Stimulated activated CD8-positive, alpha-beta memory T cell treated with anti-CD3 and anti-CD28 coated beads, Interleukin-15, amount 100 ng/mL, for 4 hours (primary cell): ENCODE measurements at places on chromosomes 3 and 15.

DNA sequence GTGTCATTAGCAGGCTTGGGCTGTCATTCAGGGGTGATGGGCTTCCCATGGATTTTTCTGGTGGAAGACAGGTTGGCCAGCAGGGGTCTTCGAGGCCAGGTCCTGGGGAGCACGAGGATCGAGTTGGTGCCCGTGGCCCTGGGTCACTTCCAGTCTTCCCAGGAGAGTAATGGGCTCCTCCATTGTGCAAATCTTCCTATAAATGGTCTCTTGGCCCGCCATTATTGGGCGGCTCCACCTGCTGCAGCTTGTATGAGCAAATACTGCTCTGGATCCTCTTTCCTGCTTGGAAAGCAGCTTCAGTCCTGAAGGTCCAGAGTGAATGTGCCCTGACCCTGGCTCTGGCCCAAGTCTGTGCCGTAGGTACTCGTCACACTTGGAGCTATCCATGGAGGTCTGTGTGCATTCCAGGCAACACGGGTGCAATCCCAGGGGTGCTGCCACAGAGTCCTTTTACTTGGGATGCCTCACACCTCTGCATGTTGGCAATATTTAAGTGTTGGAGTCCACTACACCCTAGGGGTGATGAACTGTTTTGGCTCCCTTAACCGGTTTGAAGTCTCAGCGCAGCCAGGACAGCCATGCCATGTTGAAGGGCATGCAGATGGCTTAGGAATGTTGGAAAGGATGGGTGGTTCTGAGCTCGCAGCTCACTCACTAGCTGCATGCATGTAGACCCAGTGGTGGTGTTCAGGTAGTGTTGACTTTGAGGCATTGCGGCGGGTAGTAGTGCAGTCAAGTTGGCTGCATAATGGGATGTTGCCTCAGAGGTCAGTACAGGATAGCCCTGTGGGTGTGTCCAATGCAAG lies 97.6 kb downstream of the SNRPN start:
- DNase-seq = no peak

DNA sequence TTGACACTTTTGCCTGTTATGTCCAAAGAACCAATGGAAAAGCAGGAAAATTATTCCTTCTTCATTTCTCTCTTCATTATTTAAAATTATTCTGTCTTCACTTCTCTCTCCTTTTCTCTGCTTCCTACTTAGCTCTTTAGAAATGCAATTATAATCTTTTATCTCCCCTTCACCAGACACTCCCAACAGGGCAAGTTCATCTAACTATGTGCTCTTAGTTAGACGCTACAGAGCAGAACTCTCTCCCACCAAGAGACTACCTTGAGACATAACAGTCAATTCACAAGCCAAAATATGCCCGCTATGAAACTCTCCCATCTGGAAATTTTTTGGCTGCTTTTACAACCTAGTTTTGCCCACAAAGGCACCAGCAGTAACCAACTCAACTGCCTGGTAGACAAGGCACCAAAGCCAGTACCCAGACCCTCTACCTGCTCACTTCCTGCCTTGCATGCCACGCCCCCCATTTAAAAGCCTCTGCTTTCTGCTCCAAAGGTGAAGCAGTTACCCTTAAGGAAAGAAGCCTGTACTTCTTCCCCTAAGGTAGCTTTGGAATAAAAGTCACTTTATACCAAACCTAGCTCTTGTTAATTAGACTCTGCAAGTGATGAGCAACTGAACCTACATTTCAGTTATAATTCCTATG lies 28.1 kb downstream of the CCRL2 start:
- DNase-seq = no peak

GRCh38 chr3:76756577-76756976 lies 283.3 kb upstream of the ROBO2 start:
- no peak for DNase-seq

DNA sequence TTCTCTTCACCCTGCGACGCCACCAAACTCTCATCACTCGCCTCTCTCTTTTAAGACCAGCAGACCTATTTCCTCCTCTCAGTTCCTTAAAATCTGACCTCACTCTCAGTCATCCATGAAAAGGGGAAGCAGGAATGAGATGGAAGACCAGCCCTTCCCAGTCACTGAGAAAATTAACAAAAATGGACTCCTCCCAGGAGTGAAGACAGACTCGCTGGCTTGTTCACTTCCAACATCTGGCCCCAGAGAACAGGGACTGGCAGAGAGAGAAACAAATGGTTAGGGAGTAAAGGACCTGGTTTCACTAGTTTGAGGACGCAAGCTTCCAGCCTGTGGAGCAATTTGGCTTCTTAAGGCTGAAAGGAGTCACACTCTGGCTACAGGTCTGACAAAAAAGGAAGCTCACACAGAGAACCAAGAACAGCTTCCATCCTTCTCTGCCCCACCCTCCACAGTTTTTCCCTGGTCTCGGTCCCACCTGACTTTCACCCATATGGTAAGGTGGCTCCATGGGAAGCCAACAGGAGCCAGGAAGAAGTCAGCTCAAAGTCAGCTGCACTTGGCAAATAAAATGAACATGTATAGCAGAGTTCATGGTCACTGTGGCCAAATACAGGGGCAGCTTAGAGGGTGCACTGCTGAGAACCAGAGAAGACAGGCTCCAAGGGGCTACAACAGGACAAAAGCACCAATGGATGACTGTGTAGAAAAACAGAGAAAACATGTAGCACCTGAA lies 57.2 kb downstream of the ITGB5 start:
- DNase-seq = no peak

GRCh38 chr3:123791417-123791816 lies 92.7 kb downstream of the MYLK start:
- DNase-seq = no peak

DNA sequence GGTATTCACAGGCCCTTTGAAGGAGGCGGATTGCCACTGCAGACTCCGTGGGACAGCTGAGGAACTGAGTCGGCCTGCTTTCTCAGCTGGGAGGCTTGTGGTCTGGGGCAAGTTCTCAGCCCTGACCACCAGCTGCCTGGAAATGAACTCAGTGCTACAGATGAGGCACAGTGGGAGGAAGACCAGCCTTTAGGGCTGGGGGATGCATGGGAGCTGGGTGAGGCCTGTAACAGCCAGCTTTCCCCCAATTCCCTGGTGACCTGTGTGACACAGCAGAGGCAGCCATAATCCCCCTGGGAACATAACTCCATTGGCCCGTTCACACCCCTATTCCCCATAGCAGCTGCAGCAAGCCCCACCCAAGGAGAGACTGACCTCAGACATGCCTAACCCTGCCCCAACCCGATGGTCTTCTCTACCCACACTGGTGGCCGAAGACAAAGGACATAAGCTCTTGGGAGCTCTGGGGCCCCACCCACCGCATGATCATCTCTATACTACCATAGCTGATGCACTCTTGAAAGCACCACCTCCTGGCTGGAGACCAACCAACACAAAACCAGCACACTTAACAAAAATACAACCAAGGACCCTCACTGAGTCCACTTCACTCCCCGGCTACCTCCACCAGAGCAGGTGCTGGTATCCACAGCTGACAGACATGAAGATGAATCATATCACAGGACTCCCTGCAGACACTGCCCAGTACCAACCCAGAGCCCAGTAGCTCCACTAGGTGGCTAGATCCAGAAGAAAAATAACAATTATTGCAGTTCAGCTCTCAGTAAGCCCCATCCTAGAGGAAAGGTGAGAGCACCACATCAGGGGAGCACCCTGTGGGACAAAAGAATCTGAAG lies 24.9 kb downstream of the ZMAT3 start:
- DNase-seq = no peak

DNA sequence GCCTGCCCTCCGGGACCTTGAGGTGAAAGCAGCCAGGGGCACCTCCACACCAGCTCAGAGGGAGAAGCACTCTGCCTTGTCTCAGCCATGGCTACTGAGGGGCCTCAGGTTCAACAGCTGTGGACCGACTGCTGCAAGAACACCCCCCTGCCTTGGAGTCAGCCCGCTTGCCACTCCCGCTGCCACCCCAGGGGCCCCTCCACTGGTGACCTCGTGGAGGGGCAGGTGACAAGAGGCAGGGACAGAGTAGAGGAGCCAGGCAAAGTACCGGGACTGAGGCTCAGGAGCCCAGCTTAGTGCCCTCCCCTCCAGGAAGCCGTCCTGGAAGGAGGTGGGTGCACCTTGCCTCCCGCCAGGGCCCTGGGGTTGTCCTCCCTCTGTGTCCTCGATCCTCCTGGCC lies 79.6 kb upstream of the RPL32 start:
- no peak for DNase-seq

DNA sequence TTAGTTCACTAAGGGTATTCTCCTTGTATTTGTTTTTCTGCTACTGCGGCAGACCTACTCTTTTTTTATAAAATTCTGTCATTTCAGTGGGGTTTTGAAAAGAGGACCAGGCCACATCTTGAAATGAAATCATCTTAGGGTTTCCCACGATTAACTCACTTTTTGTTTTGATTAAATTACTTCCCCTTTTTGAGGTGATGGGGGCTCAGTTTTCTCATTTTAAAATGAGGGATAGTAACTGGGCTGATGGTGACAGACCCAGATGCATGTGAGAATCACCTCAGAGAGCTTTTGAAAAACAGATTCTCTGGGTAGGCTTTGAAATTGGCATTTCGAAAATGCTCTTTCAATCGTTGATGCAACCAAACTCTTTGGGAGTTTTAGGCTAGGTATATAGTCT lies 24.2 kb downstream of the UBE2Q2 start:
- DNase-seq = no peak

- no peak for DNase-seq
These were observed 103.3 kb upstream of the PRTG start for GRCh38 chr15:55846116-55846707.

DNA sequence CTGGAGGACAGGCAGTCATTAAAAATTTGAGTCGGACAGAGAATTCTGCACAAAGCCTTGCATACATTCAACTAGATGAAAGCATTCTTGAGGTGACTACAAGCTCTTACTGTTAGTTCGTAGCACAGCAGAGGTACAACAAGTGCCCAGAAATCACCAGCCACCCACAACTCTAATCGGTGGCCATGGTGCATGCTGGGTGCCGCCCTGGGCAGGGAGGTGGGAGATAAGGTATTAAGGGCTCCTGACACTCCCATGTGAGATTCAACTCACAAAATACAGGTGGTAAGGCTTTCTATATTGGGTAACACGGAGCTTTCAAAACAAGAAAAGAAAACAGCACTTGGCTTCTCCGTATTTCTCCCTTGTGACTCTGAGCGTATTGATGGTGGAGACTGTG lies 66.0 kb downstream of the MEIS2 start:
- DNase-seq = no peak

DNA sequence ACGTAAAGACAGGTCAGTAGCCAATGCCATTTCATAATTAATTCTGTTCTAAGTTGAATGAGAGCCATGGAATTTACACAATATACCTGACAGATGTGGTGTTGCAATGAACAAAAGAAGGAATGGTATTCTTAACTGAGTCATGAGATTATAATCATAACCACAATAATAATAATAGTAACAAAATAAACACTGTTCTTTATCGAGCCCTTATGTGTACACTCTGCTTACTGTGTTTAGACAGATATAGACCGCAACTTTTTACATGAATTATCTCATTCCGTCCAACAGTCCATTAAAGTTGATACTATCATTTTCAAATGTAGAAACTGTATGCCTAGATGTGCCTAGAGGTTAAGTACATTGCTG lies 28.2 kb upstream of the SCAANT1 start:
- no peak for DNase-seq

GRCh38 chr3:149087208-149087607 lies 875 bp upstream of the HLTF start:
- no peak for DNase-seq

DNA sequence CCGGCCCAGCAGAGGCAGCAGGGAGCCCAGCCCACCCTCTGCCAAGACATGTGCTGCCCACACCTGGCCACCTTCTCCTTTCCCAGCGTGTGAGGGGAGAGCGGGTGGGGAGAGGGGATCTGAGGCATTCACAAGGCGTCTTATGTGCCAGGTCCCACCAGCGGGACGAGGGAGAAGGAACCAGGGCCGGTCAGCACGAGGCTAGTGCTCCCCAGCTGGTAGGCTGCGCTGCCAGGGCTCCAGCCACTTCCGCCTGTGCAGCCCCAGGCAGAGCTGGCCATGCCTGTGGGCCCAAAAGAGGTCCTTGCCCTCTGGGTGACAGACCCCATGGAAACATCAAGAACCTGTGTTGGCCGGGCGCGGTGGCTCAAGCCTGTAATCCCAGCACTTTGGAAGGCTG lies 5.9 kb downstream of the MESP1 start:
- no peak for DNase-seq

GRCh38 chr3:144079634-144080033 lies 108.0 kb downstream of the DIPK2A start:
- DNase-seq = no peak

DNA sequence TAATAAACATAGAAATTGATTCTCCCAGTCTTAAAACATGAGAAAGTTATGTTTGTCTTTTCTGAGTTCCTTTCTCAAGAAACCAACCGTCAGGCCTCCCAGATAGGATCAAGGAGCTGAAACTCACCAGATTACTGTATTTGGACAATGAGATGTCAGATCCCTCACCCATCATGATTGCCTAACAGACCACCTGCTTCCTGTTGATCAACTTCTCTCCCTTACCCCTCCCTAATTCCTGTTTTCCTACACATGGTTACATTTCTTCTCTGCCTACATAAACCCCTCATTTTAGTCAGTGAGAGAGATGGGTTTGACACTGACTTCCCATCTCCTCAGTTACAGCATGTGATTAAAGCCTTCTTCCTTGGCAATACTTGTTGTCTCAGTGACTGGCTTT lies 917.5 kb downstream of the FHIT start:
- no peak for DNase-seq
